ENCODE measurements at places on chromosomes 4 and X.

- H3K27me3 ChIP-seq, result no peaks in the 10 kb centered on the region
- no peaks in the 10 kb centered on the region for H3K36me3 ChIP-seq
- H3K4me3 ChIP-seq, result no peak overlapping the region
- no peak overlapping the region for H3K27ac ChIP-seq
- H3K4me1 ChIP-seq, result no peaks in the 10 kb centered on the region
Measured at GRCh38 chr4:107018344-107018735, 17.8 kb downstream of the DKK2 start.

- no peak for DNase-seq
- no peak overlapping the region for H3K27ac ChIP-seq
- H3K36me3 ChIP-seq, result no peaks in the 10 kb centered on the region
- H3K4me1 ChIP-seq, result no peaks in the 10 kb centered on the region
- H3K27me3 ChIP-seq, result no peaks in the 10 kb centered on the region
Measured at GRCh38 chr4:138598226-138598625, 356.1 kb upstream of the SLC7A11 start.

GRCh38 chr4:145427221-145427620 is 54.4 kb upstream of the SMAD1 start:
- H3K4me3 ChIP-seq, result no peak overlapping the region
- no peaks in the 10 kb centered on the region for H3K27me3 ChIP-seq
- no peak overlapping the region for H3K27ac ChIP-seq
- no peak for DNase-seq
- no peaks in the 10 kb centered on the region for H3K4me1 ChIP-seq

DNA sequence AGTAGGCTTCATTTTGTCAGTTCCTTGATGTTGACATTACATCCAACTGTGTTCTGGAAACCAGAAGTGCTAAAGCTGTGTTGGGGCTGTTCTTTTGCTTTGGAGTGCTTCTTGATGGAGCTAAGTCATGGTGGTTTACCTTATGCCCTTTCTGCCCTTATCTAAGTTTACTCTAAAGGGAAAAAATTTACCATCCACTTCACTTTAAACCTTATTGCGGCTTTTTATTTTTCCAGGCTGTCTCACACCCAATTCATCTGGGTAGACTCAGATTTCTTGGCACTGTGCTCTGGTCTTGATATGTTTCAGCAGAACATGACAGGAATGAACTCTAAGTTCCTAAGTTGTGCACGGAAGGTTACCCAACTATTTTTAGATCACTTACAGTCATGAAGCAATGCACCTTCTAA is 104.7 kb upstream of the TTC29 start:
- peak overlapping the region; percentile 43 for H3K27ac ChIP-seq
- peaks cover 15% of the 10 kb centered on the region for H3K4me1 ChIP-seq
- no peak for DNase-seq
- H3K36me3 ChIP-seq, result no peaks in the 10 kb centered on the region
- no peak overlapping the region for H3K4me3 ChIP-seq

DNA sequence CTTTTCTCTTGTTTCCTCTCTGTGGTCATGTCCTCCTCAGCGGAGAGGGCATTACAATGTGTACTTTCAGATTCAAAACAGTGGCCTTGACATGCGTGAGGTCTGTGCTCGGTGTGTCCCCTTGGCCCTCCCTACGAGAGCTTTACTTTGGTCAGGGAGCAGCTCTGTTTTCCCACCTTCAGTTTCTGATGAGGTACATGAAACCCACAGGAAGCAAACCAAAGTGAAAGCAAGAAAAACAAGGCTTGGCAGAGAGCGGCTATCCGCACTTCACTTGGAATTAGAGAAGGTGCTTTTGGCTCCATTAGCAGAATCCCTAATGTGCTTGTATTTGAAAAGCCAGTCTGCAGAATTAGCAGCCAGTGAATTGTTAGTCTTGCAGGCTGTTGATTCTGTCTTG is 19.5 kb upstream of the BOD1L1 start:
- no peaks in the 10 kb centered on the region for H3K4me1 ChIP-seq
- H3K36me3 ChIP-seq, result no peaks in the 10 kb centered on the region
- no peak for DNase-seq
- no peak overlapping the region for H3K27ac ChIP-seq
- no peak overlapping the region for H3K4me3 ChIP-seq
- no peaks in the 10 kb centered on the region for H3K27me3 ChIP-seq

DNA sequence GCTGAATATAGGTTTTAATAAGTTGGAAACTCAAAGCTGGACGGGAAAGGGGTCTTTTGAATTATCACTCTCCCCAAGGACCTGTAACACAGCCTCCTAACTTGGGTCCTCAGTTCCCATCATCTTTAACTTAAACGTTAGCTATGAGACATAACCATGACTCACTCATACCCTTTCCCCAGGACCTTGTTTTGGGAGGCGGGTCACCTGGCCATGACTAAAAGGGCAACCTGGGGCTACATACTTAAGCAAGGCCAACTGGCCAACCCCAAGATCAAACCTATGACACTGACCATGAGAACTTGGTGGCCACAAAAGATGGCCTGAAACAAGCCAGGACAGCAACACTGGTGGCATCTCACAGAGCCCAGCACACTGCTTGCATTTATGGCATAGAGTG is 89.0 kb downstream of the SH3KBP1 start:
- no peak overlapping the region for H3K4me3 ChIP-seq
- H3K4me1 ChIP-seq, result peaks cover 7% of the 10 kb centered on the region
- no peaks in the 10 kb centered on the region for H3K27me3 ChIP-seq
- no peak overlapping the region for H3K27ac ChIP-seq

- no peaks in the 10 kb centered on the region for H3K36me3 ChIP-seq
- H3K4me1 ChIP-seq, result no peaks in the 10 kb centered on the region
- peak; percentile 81 for DNase-seq
Measured at GRCh38 chr4:101348995-101349800, 1.9 kb upstream of the PPP3CA start.

DNA sequence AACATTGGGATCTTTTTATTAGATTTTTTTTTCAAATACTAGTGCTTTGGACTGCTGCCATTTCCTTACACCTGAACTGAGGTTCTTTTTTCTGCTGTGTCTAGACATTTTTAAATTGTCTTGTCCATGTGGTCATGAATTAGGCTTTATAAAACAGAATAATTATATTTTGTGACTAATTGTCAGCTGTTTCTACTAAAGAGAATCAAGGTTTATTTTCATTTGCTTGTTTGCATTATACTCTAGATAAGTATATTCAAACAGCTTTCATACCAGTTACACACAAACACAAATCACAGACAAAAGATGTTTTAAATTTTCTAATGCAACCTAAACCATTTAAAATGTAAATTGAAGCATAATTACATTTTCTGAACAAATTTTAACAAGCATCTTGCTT is 194.7 kb downstream of the GALNTL6 start:
- no peak overlapping the region for H3K27ac ChIP-seq
- no peak overlapping the region for H3K4me3 ChIP-seq
- no peaks in the 10 kb centered on the region for H3K27me3 ChIP-seq
- no peaks in the 10 kb centered on the region for H3K4me1 ChIP-seq
- no peak for DNase-seq

- no peak for DNase-seq
- no peak overlapping the region for H3K4me3 ChIP-seq
- no peaks in the 10 kb centered on the region for H3K4me1 ChIP-seq
- no peaks in the 10 kb centered on the region for H3K36me3 ChIP-seq
- no peak overlapping the region for H3K27ac ChIP-seq
Measured at GRCh38 chr4:145670422-145670821, 9.5 kb upstream of the C4orf51 start.

- H3K4me3 ChIP-seq, result no peak overlapping the region
- no peak overlapping the region for H3K27ac ChIP-seq
- no peaks in the 10 kb centered on the region for H3K36me3 ChIP-seq
- DNase-seq, result peak; percentile 84
- H3K4me1 ChIP-seq, result no peaks in the 10 kb centered on the region
Measured at GRCh38 chr4:19748519-19749479, 502.9 kb upstream of the SLIT2 start.

- H3K4me3 ChIP-seq, result no peak overlapping the region
- H3K36me3 ChIP-seq, result no peaks in the 10 kb centered on the region
Measured at GRCh38 chrX:142616636-142617035, 409.1 kb upstream of the SPANXN4 start.

GRCh38 chr4:86909546-86910295 is 17.5 kb upstream of the C4orf36 start:
- no peaks in the 10 kb centered on the region for H3K27me3 ChIP-seq
- H3K27ac ChIP-seq, result no peak overlapping the region
- no peaks in the 10 kb centered on the region for H3K4me1 ChIP-seq
- no peaks in the 10 kb centered on the region for H3K36me3 ChIP-seq

GRCh38 chr4:177555007-177555574 is 112.9 kb upstream of the AGA start:
- DNase-seq, result no peak
- no peaks in the 10 kb centered on the region for H3K27me3 ChIP-seq
- H3K4me3 ChIP-seq, result no peak overlapping the region
- H3K27ac ChIP-seq, result no peak overlapping the region
- no peaks in the 10 kb centered on the region for H3K4me1 ChIP-seq
- H3K36me3 ChIP-seq, result no peaks in the 10 kb centered on the region

DNA sequence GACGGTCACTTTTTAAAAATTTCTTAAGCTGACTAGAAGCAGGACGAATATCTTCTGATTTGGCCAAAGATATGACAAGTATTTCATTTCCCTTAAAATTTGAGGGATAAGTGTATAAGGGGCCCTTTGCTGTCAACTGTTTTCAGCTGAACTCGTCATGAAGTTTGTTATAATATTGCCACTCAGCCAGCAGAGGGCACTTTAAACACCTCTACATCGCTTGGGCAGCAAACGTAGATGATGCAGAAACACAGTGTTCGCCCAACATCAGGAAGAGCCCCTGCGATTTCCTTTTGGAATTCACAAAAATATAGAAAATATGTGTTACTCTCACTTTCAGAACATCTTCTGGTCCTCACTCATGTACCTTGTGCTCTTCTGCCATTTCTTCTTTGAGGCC is 435.7 kb upstream of the FMR1 start:
- no peaks in the 10 kb centered on the region for H3K27me3 ChIP-seq
- no peak overlapping the region for H3K4me3 ChIP-seq
- no peak overlapping the region for H3K27ac ChIP-seq
- H3K4me1 ChIP-seq, result no peaks in the 10 kb centered on the region
- no peak for DNase-seq

- H3K4me3 ChIP-seq, result no peak overlapping the region
- peak; percentile 48 for DNase-seq
- H3K36me3 ChIP-seq, result no peaks in the 10 kb centered on the region
- no peak overlapping the region for H3K27ac ChIP-seq
Measured at GRCh38 chr4:1396806-1397455, 9.3 kb downstream of the NKX1-1 start.

- no peak overlapping the region for H3K4me3 ChIP-seq
- H3K27ac ChIP-seq, result no peak overlapping the region
- DNase-seq, result no peak
- no peaks in the 10 kb centered on the region for H3K4me1 ChIP-seq
- no peaks in the 10 kb centered on the region for H3K27me3 ChIP-seq
- no peaks in the 10 kb centered on the region for H3K36me3 ChIP-seq
Measured at GRCh38 chrX:122790376-122791095, 393.5 kb upstream of the GRIA3 start.

DNA sequence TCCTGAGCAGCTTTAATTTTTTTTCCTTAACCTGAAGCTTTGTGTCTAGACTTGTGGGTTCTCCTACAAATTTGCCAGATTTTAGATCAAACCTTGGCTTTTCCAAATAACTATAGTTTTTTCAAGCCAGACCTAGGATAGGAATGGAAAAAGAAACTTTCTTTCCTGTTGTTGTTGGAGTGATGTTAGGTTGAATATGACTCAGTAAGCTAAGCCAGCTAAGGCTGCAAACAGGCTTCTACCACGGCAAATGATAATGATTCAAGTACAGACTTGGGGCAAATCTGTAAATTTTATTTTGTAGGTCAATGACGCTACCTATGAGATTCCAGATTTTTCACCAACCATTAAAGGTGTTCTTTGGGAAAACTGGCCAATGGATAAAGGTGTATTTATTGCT is 45.6 kb downstream of the WDR19 start:
- H3K4me3 ChIP-seq, result no peak overlapping the region
- no peaks in the 10 kb centered on the region for H3K27me3 ChIP-seq
- H3K36me3 ChIP-seq, result peaks cover 3% of the 10 kb centered on the region
- H3K27ac ChIP-seq, result no peak overlapping the region
- no peak for DNase-seq

GRCh38 chr4:153466949-153467896 is 1.1 kb downstream of the TMEM131L start:
- H3K4me1 ChIP-seq, result peaks cover 66% of the 10 kb centered on the region
- H3K36me3 ChIP-seq, result no peaks in the 10 kb centered on the region
- DNase-seq, result peak; percentile 73
- H3K27ac ChIP-seq, result peak overlapping the region; percentile 83

DNA sequence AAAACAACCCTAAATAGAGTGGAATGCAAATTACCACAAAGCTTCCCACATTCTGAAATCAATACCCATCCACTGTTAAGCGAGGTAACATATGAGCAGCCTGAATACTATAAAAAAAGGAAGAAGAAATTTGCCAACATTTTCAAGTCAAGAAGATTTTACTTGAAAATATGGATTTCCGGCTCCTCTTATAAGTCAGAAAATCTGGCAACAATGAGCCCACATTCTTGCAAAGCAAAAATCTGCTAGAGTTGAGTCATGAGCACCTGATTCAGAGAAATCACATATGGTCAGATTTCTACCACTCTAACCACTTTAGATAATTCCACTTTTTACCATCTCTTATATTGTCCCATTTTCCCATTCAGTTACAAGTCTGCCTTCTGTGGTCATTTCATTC is 395.7 kb downstream of the DTHD1 start:
- no peaks in the 10 kb centered on the region for H3K36me3 ChIP-seq
- H3K27ac ChIP-seq, result no peak overlapping the region
- no peak for DNase-seq
- no peaks in the 10 kb centered on the region for H3K27me3 ChIP-seq
- no peak overlapping the region for H3K4me3 ChIP-seq

DNA sequence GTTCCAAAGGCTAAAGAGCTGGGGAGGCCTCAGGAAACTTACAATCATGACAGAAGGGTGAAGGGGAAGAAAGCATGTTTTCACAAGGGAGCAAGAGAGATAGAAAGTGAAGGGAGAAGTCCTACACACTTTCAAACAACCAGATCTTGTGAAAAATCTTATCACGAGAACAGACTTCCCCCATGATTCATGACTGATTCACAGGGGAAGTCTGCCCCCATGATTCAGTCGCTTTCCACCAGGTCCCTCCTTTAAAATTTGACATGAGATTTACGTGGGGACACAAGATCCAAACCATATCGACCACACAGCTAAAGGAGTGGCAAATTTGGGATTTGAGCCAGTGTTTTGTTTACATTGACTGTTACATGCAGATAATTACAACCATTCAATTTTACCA is 971.1 kb upstream of the HS3ST1 start:
- no peak overlapping the region for H3K4me3 ChIP-seq
- DNase-seq, result no peak
- H3K36me3 ChIP-seq, result no peaks in the 10 kb centered on the region
- H3K27ac ChIP-seq, result no peak overlapping the region
- no peaks in the 10 kb centered on the region for H3K27me3 ChIP-seq
- no peaks in the 10 kb centered on the region for H3K4me1 ChIP-seq

Data from sigmoid colon (tissue), 7 donors.